NCI-H187 treated with DMSO at 0.1 percent for 48 hours (cell line): ENCODE measurements at places on chromosomes 2 and 18.

DNA sequence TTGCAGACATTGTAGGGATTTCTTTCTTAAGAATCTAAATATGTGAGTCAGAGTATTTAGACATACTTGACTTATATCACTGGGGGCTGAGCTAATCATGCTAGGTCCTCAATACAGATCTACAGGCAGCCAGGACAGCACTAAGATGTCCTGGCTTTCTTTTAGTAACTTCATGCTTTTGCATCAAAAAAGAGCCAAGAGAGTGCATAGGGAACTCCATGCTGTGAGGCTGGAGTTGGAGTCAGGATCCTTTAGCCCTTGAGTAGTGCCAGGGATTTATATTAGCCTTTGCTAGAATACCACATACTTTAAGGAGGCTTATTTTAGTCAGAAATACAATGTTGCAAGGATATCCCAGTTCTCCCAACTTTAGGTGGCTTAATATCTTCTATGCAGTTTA lies 289.7 kb downstream of the CCDC85A start:
- no peak for DNase-seq

DNA sequence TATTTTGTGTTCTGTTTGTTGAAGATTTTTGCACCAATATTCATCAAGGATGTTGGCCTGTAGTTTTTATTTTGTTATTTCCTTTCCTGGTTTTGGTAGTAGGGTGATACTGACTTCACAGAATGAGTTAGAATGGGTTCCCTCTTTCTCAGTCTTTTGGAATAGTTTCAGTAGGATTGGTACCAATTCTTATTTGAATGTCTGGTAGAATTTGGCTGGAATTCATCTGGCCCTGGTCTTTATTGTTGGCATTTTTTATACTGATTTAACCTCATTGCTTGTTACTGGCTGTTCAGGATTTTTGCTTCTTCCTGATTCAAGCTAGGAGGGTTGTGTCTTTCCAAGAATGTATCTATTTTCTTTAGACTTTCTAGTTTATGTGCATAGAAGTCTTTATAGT lies 263.7 kb downstream of the SOX11 start:
- no peak for DNase-seq

GRCh38 chr18:36766836-36767235 lies 62.0 kb downstream of the TPGS2 start:
- no peak for DNase-seq

DNA sequence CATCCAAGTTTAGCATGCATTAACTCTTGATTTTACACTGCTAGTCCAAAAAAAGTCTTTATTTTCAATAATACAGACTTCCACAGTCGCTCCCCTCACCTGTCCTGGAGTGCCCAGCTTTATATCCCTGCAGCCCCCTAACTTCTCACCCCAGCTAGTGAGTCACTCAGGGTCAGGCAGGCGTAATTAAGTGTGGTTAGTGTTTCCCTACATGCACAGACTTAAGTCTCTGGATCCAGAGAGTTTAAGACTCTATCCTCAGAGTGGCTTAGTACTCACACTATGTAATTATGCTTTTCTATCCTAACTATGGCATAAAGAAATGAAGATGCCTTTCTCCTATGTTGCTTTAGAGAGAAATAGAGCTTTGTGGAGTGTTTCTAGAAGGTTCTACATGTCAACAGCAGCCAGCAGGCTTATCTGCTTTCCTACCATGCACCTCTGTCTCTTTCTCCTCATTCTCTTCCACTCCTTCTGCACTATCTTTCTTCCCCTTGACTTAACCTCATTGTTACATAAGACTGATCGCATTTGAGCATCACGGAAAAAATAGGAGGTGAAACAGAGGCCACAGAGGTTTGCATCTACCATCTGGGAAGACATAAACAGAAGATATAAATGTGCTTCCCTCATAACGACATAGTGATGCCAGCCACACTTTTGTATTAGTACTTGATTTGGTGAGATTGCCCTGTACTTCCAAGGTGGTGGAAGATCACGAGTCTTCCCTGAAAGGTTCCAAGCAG lies 34.4 kb upstream of the PMAIP1 start:
- no peak for DNase-seq

- DNase-seq, result no peak
Measured at GRCh38 chr2:201447086-201447485, 4.2 kb downstream of the TRAK2 start.

- DNase-seq, result no peak
Measured at GRCh38 chr2:170214309-170214948, 36.5 kb downstream of the MYO3B start.

DNA sequence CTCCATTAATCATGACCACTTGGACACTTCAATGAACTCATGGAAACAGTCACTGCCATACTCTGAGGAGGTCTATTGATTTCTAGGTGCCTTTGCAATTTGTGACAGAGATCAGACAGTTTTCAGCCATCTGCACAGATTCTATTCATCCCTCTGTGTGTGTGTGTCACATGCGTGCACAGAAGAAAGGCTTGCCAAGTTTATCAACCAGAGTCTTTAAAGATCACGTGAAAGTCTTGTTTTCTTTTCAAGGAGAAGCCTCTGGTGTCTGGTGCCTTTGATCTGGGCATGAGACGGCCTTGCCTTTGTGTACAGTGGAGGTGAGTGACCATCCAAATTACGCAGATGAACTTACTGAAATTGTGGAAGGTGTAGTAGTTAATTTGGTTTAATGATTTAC lies 164.2 kb downstream of the VAPA start:
- no peak for DNase-seq

DNA sequence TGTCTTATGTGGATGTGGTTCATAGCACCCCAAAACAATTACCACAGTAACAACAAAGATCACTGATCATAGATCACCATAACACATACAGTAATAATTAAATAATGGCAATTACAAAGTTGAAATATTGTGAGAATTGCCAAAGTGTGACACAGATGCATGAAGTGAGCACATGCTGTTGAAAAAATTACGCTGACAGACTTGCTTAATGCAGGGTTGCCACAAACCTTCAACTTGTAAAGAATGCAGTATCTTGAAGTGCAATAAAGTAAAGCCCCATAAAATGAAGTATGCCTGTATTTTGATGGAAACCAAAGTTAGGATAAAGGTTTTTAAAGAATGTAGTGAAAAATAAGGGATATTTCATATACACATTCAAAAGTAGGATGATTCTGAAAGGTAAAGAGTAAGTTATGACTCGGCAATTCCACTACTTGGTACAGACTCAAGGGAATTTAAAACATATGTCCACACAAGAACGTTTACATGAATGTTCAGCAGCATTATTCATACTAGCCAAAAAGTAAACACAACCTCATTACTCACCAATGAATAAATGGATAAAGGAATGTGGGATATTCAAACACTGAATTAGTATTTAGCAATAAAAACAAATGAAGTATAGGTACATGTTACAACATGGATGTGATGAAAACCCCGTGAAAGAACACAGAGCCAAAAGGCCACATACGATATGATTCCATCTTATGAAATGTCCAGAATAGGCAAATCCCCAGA lies 61.6 kb downstream of the SCN9A start:
- no peak for DNase-seq

DNA sequence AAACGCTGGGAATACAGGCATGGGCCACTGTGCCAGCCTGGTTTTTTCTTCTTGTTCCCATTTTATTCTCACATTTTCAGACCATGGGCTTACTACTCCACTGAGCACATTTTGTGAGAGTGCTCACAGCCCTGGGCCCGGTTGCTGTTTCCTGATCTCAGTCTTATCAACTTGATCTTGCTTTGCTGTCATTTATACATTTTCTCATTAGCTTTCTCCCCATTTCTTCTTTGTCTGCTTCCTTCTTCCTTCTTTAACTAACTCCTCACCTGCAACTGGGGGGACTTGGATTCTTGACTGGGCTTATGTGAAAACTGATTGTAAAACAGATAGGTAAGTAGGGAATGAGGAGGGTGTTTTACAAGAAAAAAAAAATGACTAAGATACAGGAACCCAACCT lies 117.3 kb downstream of the PLB1 start:
- no peak for DNase-seq

- no peak for DNase-seq
Measured at GRCh38 chr2:29056452-29056851, 17.9 kb downstream of the PCARE start.

DNA sequence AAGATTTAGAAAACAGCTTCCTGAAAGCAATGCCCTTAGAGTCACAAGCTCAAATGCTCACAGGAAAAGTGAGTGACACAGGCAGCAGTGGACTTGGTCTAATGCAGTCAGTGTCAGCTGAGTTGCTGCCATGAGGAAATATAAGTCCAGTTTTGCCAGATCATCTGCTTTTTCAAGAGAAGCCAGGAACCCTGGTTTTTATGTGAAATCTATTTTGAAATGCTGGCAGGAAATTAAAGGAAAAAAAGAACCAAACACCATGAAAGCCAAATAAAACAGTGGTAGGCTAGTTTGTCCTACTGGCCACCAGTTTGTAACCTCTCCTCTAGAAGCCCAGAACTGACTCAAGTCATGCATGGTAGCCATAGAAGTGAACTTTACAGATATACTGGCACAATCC lies 109.2 kb downstream of the THADA start:
- no peak for DNase-seq

GRCh38 chr2:47033102-47033880 lies 117.7 kb upstream of the MCFD2 start:
- DNase-seq, result no peak

- no peak for DNase-seq
Measured at GRCh38 chr2:75326645-75327044, 127.3 kb upstream of the TACR1 start.

GRCh38 chr2:27992787-27993401 lies 102.4 kb downstream of the BABAM2 start:
- no peak for DNase-seq

DNA sequence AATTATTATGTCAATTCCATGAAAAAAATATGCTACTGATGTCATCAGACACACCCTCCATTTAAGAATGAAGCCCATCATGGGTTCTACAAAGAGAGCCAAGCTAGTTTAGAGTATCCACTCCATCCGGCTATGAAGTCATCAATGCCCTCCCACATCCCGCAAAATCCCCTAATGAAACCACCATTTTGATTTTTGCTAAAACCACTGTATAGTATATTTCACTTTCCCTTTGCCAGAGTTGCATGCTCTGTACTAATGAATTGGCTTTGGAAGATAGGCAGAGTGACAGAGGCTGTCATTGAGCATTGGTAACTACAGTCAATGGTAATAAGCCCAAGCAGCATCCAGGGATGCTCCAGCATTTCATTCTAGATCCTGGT lies 118.6 kb downstream of the ANKRD44 start:
- DNase-seq, result no peak

DNA sequence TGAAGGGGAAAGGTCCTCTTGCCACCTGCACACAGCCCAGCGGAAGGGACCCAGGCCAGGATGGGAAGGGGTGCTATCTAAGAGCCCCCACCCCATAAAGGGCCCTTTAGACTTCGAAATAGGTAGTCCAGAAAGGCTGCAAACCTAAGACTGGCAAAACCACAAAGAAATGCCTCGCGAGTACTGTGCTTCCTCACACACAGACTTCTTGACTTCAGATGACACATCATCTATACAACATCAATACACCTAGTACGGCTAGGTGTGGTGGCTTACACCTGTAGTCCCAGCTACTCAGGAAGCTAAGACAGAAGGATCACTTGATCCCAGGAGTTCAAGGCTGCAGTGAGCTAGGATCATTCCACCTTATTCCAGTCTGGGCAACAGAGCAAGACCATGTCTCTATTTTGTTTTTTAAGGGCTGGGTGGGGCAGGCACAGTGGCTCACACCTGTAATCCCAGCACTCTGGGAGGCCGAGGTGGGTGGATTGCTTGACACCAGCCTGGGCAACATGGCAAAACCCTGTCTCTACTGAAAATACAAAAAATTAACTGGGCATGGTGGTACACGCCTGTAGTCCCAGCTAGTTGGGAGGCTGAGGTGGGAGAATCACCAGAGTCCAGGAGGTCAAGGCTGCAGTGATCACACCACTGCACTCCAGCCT lies 125.8 kb downstream of the CABLES1 start:
- DNase-seq, result no peak

- no peak for DNase-seq
Measured at GRCh38 chr18:79915161-79916127, 36.0 kb downstream of the SLC66A2 start.

DNA sequence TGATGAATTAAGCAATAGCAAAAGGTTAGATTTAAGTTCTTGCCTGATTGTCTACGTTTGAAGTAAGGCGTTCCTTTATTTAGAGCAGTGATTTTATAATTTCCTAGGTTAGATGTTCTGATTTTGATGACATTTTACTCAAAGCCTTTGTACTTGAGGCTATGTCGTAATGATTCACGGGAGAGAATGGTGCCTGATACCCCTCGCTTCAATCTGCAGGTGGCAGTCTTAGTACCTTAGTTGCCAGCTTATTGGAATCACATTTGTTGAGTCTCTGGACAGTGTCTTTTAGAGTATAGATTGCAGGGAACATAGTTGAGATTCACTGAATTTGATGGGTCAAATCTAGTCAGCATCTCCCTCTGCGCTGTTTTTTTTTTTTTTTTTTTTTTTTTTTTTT lies 89.5 kb downstream of the BIRC6 start:
- no peak for DNase-seq

DNA sequence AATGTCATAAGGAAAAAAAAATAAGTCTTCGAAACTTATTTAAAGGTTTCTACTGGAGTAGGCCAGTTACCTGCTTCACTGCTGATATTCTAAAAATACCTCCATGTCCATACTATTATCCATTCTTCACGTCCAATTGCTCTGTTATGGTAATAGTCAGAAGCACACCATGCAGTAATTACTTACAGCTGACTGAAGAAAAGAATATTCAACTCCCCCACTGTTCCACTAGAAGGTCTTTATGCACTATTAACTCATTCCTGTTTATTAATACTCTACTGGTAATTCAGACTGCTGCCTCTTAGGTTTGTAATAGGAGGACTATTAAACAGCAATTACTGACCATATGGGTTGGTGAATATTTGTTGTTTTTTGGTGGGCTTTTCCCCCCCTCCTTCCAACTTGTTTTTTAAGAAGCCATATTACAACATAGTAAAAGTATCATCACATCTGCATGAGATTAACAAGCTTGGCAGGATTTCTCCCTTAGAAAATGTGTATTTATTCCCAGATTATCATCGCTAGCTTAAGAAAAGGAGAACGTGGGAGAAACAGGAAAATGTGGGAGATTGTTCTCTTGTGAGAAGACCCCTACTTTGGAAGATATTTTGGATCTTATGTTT lies 806.4 kb upstream of the FANCL start:
- DNase-seq, result no peak

GRCh38 chr2:97848306-97848705 lies 134.9 kb downstream of the ZAP70 start:
- no peak for DNase-seq

DNA sequence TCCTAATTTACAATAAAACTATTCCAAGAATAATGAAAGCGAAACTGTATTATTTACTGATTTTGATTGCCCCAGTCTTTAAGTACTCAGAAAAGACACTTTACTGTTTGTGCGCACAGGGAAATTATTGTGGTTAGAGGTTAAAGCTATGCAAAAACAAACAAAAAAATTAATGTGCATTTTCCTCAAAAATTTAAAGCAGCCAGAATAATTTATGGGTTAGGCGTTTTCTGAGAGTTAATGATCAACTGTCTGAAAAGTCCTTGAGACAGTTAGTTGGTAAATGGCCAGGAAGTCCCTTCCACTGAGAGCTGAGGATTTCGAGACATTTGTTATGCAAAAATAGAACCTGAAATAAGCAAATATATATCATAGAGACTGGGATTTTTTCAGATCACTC lies 143.3 kb downstream of the IRS1 start:
- DNase-seq, result no peak

GRCh38 chr2:10449838-10450691 lies 1.9 kb upstream of the ODC1 start:
- DNase-seq, result no peak
